Dorsolateral prefrontal cortex (tissue), 122 donors: ENCODE measurements at places on chromosomes 11 and 22.

DNA sequence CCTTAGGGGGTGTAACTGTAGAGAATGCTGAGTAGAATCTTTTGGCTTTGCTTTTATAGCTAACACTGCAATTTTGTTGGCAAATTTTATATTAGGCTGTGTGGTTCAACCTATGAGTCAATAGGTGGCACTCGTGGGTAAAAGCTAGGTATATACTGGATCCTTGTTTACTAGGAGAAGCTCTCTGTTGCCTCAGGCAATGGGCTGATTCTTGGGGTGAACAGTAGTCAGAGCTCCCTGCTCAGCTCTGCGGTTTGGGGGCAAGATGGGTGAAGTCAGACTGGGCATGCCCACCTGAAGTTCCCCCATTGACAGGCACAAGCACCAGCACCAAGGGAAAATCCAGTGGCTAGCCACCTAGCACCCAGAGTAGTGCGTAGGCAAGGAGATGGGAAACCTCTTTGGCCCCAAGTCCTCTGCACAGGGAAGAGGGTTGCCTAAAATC lies 238.7 kb downstream of the FAM181B start:
- no peak for DNase-seq

- no peak for DNase-seq
These were observed 14.1 kb upstream of the ARAP1 start for GRCh38 chr11:72766152-72766902.

GRCh38 chr11:118897721-118898310 lies 14.1 kb downstream of the CXCR5 start:
- DNase-seq: no peak

- no peak for DNase-seq
These were observed 20.7 kb upstream of the AQP11 start for GRCh38 chr11:77568916-77569675.

DNA sequence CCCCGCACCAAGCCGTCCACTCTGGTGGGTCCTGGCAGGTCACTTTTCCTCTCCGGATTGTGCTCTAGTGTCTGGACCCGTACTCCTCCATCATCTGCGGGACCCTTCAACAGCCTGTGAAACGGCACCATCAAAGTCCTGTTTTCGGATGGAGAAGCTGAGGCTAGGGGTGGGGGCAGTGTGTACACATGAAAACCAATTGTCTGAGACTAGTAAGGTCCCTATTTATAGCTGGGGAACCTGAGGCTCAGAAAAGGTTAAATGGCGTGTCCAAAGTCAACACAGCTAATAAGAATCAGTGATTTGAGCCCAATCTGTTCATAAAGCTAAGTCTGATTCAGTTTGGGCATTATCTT lies 668 bp upstream of the LRRC32 start:
- DNase-seq: no peak
